ENCODE measurements at places on chromosomes 11 and 22.

DNA sequence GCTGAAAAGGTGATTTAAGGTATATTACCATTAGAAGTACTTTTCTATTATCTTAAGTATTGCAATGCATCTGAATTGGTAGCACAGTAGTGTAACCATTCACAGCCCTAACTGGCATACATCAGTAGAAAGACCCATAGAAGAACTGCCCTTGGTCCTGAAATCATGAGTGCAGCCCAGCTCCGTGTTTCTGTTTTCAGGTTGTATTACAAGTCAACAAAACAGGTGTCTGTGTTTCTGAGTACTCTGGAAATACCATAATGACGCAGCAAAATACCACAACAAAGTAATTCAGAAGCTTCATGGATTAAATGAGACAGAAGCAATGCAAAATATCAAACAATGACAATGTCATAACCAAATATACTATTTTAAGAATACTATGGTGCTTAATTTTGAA is 226.3 kb downstream of the OPCML start:
- no peak for DNase-seq

- DNase-seq: no peak
These were observed 27.0 kb downstream of the MS4A6A start for GRCh38 chr11:60155931-60156330.

GRCh38 chr22:20112623-20113511 is 3.0 kb upstream of the RANBP1 start:
- no peak for DNase-seq

DNA sequence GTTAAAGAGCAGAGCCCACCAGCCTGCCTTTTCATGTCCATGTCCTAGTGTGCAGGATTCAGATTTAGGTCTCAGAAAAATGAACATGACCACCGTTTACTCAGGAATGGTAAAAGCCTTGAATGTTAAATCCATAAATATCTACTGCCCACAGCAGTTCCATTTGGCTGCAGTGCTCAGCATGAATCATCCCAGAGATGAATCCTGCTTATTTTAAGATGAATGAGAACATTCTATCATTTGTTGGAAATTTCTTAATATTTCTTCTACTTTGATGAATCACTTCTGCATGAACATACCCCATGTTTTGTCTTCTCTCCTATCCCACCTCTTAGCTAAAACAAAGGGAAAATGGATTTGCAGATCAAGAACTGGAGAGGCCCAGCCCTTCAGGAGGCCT is 47.5 kb upstream of the AQP11 start:
- no peak for DNase-seq

GRCh38 chr11:30171661-30172060 is 59.2 kb upstream of the FSHB start:
- DNase-seq: no peak

- no peak for DNase-seq
These were observed 646.2 kb downstream of the BRD1 start for GRCh38 chr22:49181431-49181830.

DNA sequence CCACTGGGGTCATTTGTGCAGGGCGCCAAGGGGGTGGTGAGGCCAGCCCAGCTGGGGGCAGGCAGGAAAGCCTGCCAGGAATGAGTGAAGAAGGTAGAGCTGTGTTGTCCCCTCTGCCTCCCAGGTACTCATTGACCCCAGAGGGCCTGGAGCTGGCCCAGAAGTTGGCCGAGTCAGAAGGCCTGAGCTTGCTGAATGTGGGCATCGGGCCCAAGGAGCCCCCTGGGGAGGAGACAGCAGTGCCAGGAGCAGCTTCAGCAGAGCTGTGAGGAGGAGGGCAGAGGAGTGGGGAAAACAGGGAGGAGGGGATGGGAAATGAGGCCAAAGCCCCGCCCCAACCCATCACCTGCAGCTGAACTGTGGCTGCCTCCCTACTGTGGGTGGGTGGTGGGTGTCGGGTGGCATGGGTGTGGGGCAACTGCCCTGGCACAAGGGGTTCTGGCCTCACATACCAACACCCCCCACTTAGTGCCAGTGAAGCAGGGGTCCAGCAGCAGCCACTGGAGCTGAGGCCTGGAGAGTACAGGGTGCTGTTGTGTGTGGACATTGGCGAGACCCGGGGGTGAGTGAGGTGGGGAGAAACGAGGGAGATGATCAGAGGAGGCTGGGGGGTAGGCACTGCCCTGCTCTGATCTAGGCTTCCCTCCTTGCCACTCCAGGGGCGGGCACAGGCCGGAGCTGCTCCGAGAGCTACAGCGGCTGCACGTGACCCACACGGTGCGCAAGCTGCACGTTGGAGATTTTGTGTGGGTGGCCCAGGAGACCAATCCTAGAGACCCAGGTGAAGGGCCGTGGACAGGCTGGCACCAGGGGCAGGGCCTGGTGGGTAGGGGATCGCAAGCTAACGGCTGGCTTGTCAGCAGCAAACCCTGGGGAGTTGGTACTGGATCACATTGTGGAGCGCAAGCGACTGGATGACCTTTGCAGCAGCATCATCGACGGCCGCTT is 3.0 kb downstream of the MUS81 start:
- DNase-seq: no peak
